ENCODE measurements at places on chromosomes 1 and 21.

DNA sequence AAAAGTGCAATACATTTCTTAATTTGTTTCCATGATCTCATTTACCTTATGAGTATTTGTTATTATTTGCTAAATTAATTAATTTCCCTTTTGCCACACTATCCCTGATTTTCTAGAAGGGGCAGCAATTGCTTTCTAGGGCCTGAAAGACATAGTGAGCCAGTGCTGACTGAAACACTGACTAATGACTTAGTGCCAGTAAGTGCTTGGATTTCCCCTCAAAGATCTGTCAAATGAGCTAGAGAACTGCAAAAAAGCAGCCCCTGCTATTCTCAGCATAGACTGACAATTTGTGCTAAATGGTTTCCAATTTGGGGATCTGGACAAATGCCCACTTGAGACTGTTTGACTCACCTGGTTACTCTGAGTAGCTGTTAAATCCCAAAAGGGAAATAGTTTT is 35.6 kb upstream of the USH2A start:
- DNase-seq: no peak

GRCh38 chr1:229254910-229255541 is 15.9 kb upstream of the RAB4A start:
- DNase-seq: no peak

- DNase-seq: no peak
These were observed 22.6 kb downstream of the PDXK start for GRCh38 chr21:43741423-43742096.

- DNase-seq: no peak
These were observed 7.2 kb upstream of the WARS2 start for GRCh38 chr1:119147661-119148090.

DNA sequence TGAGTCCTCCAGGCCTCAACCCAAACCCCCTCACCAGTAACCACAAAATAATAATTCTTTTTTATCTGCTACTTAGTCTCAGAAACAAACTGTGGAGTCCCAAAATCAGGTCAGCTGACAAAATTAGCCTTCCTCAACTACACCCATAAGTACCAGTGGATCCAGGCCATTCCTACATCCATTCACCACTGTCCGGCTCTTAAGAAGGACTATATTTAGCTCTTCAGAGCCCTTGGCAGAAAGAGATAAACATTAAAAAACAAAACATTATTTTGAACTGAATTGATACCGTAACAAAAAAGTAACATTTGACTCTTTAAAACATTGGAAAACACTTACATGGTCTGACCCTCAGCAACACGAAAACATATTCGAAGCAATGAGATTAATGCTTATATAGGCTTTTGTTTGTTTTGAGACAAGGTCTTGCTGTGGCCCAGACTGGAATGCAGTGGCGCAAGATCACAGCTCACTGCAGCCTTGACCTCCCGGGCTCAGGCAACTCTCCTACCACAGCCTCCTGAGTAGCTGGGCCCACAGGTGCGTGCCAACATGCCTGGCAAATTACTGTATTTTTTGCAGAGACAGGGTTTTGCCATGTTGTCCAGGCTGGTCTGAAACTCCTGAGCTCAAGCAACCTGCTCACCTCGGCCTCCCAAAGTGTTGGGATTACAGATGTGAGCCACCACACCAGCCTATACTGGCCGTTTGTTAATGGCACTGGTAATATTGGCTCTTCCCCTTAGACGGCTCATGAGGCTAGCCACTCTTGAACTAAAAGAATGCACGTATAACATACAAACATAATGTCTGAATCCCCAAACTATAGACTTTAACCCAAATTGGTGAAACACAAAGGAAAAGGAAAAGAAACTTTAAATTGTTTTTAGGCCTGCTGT is 330.7 kb downstream of the SMYD3 start:
- no peak for DNase-seq

DNA sequence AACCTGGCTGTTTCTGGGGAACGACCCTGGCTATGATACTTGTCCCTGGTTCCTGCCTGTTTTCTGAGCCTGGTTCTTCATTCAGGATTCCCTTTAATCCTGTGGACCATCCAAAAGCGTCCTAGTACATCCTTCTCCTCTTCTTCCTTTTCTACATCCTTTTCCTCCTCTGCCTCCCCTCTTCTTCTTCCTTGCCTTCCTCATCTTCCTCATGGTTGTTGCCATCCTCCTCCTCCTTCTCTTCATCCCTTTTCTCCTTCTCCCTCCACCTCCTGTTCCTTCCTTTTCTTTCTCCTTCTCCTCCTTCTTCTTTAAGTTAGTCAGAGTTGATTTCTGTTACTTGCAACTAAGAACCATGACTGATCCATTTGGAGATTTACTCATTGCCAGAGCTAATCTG is 197.8 kb downstream of the FOXD2 start:
- DNase-seq: no peak

GRCh38 chr1:55062801-55063576 is 23.6 kb downstream of the PCSK9 start:
- DNase-seq: no peak

GRCh38 chr1:228212415-228212965 is 4.6 kb downstream of the OBSCN start:
- DNase-seq: no peak

DNA sequence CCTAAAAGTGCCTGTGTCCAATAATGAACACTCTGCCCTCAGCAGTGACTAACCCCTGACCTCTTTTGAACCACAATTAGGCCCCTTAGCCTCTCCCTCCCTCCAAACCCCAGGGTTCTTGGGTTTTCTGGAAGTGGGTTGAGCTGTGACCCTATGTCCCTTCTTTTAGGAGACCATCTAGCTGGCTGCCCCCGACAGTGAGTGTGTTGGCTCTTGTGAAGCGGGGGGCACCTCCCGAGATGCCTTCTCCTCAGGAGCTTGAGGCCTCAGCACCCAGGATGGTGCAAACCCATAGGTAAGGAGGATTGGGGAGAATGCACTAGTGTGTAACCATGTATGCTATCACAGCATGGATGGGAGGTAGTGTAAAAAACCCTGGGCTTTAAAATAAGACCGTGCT is 7.3 kb downstream of the RUSC1 start:
- no peak for DNase-seq

DNA sequence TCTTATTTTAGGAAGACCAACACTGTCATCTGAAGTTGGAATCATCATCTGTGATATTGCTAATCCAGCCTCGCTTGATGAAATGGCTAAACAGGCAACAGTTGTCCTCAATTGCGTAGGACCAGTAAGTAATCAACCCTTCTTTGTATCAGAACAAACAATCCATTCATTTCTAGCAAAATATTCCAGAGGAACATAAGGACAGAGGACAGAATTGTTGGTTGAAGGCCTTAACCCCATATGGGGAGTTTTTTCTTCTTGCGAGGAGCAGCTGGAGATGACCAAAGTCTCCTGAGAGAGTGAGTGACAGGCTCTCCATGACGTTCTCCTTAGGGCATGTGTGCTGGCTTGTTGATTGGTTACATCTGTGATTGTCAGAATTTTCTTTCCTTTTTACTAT is 2.7 kb downstream of the SCCPDH start:
- DNase-seq: no peak

DNA sequence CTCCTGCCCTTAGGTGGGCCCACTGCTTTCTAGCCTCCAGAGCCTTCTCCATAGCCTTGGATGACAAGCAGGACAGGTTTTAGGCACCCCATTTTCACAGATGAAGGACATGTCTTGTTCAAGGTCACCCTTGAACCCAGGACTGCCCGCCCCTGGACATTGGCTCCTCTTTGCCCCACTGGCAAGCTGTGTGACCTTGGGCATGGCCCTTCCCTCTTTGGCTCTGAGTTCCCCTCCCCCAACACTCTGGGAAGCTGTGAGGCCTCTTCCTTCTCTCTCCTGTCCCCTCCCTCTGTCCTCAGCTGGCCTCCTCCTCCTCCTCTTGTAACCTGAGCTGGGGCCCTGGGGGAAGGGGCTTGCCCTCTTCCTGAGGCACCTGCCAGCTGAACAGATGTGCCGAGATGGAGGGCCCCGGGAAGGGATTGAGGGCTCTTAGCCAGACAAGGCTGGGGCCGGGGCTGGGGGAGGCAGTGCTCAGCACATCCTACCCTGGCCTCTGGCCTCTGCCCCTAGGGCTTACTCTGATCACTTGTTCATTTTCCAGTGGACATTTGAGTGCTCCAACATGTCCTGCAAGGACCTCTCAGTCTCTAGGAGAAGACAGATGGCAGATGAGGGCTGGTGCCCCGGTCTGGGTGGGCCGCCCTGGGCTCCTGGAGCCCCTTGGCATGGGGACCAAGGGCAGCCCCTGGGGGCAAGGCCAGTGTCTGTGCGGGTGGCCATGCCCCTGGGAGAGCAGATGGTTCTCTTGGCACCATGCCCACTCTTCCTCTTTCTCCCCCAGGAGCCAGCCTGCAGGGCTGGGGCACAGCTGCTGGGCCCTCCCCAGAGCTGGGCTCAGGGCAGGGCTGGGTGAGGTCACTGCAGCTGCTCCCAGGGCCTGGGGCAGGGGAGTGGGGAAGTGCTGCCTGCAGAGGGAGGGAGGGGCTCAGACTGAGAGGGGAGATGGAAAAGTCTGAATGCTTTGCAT is 10.7 kb downstream of the FOXO6 start:
- no peak for DNase-seq

DNA sequence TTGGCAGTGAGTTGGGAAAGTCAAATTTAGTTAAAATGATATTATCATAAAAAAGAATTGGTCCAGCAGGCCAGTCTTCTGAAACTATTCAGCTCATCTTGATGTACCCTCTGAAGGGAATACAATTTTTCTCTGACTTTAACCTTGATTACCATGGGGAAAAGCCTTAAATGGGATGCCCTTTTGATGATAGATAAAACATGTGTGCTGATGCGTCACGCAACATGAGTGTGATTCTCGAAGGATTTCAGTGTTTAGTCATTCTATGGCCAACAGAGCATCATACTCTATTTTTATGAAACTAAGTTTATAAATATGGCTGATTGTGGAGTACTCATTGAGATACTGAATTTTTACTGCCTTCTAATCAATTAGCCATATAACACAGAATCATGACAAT is 171.5 kb downstream of the ZNF281 start:
- DNase-seq: no peak

DNA sequence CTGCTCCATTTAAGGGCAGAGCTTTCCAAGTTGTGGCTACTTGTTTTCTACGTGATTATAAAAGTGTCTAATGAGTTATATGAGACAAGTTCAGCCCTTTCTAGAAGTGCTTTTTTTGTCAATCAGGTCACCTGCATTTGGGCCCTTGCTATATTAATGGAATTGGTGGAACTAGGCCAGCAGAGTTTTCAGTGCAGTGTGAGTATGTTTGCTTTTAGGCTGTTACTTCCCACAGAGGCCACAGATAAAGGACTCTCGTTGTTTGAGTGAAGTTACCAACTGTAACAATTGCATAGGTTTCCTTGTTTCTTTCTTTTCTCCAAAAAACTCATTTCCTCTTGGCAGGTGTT is 10.9 kb downstream of the SMAP2 start:
- DNase-seq: no peak

DNA sequence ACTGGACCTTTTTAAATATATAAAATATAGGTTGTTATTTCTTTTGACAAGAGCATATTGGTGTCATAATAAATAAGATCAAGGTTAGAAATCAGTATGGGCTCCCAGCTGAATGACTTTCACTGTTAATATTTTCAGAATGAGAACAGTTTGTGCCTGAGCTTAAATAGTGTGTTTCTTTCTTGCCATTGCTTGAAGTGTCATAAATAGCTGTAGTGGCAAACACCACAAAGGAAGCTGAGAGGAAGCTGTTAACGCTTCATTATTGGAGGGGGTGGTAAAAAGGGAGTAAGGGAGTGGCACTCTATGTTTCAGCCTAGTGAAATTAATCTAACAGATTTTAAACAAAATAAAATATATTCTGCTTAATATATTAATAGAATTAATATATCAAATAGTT is 1089.8 kb upstream of the NCAM2 start:
- DNase-seq: no peak

- no peak for DNase-seq
These were observed 9.5 kb downstream of the COLGALT2 start for GRCh38 chr1:184027826-184028695.

GRCh38 chr1:58762806-58763205 is 21.0 kb downstream of the JUN start:
- DNase-seq: no peak

DNA sequence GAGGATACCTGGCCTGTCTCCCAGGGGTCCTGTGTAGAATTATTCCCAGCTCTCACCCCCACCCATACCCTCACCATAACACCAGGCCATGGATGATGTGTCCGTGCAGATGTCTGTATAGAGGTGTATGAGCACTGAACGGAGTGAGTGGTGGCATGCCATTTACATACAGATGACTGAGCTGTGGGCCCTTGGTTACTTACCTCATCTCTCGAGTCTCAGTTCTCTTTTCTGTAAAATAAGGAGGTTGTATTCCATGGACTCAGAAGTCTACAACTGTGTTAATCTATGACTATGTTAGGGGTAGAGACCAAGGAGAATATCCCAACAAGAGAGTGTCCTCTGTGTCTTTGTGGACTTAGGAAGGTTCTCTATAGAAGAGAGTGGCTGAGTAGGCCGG is 65.6 kb upstream of the CD1D start:
- no peak for DNase-seq

GRCh38 chr1:234848972-234849649 is 239.1 kb upstream of the IRF2BP2 start:
- DNase-seq: no peak
